Activated gamma-delta T cell treated with Interleukin-2 at 50 U/mL for 16 hours (primary cell): ENCODE measurements at places on chromosomes 4 and X.

DNA sequence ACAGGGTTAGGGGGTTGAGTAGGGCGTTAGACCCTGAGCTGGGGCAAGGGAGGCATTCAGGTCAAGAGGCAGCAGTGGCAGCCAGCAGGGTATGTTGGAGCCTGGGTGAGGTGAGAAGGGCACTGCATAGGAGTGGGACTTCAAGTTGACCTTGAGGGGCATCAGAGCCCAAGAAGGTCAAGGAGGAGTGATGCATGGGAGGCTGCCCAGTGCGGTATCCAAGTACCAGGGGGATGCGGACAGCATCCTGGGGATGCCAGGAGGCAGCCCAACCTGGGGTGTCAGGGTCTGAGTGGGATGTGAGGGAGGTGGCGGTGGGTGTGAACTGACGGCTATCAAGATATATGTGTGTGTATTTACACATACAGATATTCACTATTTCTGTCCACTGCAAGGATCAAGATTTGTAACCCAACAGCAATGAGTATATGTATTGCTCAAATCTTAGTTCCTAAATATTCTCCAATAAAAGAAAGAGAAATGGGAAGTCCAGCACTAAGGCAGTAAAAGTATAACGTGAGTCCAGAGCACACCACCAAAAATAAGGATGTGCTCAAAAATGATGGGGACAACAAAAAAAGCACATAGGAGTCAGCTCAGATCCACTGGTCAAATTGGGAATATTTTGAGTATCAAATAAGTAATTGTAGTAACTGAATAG lies 9.8 kb upstream of the DCLK2 start:
- no peak for DNase-seq

- DNase-seq, result peak; percentile 14
Observed at GRCh38 chrX:49039598-49040375, 3.4 kb downstream of the TFE3 start.

DNA sequence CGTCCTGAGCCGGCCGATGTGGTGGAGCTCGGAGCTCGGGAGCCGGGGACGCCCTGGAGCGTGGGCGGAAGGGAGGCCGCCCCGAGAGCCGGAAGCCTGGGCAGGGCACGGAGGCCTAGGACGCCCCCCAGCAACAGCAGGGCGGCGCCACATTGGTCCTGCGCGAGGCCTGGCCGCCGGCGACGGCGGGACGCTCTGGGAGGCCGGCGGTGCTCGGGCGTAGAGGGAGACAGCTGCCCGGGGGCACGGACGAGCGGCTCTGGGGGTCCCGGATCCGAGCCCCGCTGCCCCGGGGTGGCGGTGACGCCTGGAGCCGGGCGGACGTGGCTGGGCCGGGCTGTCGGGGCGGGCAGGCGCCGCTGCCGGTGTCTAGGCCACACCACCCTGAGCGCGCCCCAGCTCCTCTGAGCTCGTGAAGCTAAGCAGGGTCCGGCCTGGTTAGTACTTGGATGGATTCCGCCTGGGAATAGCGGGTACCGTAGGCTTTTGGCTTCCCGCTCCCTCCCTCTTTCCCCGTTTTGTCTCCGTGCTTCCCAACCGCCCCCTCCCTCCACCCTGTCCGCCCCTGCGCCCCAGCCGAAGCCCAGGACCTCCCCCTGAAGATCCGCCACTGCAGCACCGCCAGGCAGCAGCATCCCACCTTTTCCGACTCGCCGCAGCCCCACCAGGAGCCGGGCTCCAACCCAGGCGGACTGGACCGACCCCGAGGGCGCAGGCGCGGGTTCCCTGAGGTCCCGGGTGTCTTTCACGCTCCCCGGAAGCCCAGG lies 12.1 kb downstream of the FRG2 start:
- no peak for DNase-seq

GRCh38 chr4:188876881-188877280 lies 737.6 kb downstream of the TRIML1 start:
- DNase-seq, result no peak

DNA sequence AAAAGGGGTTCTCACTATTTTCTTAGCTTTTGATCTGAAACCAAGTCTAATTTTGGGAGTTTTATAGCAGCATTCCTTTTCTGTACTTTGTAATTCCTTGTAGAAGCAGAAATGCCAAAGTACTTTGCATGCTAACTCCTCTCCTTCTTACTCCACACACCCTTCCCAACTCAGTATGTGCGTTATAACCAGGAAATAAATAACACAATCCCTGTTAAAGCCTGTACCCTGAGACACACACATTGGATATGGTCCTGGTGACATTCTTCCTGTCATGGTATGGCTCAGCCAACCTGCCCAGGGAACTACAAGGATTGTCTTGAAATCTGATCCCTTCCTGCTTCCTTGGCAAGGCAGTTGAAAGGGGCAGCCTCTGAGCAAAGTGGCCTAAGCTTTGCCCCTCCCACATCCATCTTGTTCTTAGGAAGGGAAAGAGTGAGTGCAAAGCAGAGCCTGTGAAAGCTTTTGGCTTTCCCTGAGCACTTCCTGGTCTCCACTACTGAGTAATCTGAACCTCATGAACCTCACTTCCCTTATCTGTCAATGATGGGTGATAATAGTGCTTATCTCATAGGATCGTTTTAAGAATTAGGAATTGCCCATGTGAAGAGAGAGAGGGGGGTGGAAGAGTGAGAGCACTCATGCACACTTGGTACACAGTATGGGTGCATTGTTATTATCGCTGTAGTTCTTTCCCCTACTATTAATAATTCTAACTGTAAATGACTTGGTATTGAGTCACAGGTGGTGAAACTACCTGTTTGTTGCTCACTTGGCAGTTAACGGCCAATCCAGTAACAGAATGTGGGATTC lies 109.3 kb downstream of the AFF2 start:
- DNase-seq, result no peak

GRCh38 chr4:8349664-8350236 lies 80.2 kb downstream of the HTRA3 start:
- no peak for DNase-seq

DNA sequence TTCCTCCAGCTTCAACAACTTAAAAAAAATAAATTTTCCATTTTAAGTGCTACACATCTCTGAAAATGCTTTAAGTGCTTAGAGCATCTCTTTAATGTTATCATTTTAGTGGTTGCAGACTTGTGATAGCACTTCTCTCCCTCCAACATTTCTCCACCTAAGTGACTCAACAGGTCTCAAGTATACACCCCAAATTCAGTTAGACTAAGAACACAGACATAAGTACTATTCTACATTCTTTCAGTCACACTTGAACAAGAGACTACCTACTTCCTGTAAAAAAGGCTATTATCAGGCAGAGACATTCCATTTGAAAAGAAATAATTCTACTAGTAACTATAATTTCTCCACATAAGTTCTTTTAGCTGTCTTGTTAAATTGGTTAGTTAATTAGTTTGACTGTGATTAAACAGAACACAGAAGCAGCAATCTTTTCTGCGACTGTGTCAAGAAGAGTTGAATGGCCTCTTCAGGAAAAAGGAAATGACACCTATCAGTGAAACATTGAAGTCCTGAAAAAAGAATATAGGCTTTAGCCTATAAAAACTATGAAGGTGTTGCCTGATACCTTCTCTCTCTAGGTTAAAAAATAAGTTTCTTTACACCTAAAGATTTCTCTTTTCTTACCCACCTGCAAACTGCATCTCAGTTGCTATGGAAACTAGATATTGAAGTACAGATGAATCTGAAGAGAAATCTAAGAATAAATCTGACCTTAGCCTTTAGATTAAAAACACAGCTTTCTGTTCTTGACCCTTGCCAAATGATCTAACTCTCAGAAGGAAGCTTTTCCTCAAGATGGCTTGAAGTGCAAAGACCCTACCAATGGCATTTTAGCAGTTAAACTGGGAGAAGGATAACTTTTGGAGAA lies 18.0 kb downstream of the NAF1 start:
- no peak for DNase-seq

GRCh38 chrX:3326681-3327080 lies 19.8 kb downstream of the MXRA5 start:
- DNase-seq, result no peak

- DNase-seq, result no peak
Observed at GRCh38 chrX:147736045-147736444, 175.7 kb upstream of the FMR1 start.

- no peak for DNase-seq
Observed at GRCh38 chr4:24210332-24210902, 320.6 kb upstream of the PPARGC1A start.

GRCh38 chr4:73770917-73771316 lies 30.5 kb downstream of the CXCL8 start:
- no peak for DNase-seq

DNA sequence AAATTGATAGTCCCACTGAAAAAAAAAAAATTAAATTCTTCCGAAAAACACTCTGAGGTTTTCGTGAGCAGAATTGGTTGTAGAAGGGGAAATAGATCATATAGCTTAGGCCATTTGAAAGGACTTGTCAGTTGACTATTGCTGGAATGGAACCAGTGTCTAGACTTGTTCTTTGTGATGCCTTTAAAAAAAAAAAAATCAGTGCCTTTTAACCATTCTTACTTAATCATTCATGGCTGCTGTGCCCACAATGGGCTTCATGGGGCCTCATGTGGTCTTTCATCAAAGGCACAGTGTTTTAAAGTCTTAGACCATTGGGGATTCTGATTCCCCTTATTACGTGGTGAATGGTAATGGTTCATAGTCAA lies 139.3 kb downstream of the AFF1 start:
- DNase-seq, result no peak

DNA sequence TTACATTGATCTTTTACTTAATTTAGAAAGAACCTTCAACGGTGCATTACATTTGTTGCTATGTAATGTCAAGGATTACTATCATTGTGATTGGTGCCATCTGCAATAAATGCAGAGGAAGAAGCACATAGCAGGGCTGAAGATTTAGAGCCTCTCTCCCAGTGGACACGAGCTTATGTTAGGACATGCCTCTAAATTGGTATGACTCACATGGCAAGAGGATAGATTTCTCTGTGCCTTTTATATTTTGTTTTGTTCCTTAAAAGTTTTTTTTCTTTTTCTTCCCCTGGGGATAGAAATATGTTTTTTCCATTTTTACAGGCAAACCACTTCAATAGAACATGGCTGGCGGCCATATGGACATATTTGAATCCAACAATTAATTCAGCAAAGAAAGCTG lies 205.0 kb upstream of the HAND2 start:
- DNase-seq, result no peak

DNA sequence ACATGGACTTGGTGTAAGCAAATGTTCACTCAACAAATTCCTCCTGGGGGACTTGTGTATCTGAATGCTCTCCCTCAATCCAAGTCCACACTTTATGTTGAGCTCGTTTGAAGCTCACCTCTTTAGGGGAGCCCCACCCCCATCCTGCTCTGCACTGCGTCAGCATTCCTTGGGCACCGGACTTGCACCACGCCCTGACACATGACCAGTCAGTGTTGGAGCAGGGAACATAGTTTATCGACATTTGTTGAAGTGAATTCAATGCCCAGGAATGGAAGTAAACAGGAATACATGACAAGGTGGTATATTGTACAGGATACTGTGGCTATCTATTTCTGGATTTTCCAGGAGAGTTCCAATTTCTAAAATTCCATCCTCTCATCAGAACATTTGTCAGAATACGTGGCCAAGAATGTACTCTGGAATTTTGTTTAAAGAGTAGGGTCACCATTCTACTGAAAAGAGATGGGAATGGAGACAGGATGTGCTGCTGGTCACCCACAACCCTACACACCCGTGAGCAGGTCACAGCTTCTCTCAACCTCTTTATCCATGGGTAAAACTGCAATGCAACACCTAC lies 60.0 kb upstream of the LNX1 start:
- no peak for DNase-seq

- DNase-seq, result no peak
Observed at GRCh38 chr4:6068986-6069385, 50.8 kb upstream of the C4orf50 start.

GRCh38 chr4:171565130-171565788 lies 247.9 kb upstream of the GALNTL6 start:
- no peak for DNase-seq

- DNase-seq, result no peak
Observed at GRCh38 chr4:96509039-96509741, 669.3 kb downstream of the PDHA2 start.

- DNase-seq, result peak; percentile 41
Observed at GRCh38 chr4:139556724-139557555, 921 bp upstream of the SETD7 start.
